ENCODE measurements at places on chromosomes 5 and 9.

DNA sequence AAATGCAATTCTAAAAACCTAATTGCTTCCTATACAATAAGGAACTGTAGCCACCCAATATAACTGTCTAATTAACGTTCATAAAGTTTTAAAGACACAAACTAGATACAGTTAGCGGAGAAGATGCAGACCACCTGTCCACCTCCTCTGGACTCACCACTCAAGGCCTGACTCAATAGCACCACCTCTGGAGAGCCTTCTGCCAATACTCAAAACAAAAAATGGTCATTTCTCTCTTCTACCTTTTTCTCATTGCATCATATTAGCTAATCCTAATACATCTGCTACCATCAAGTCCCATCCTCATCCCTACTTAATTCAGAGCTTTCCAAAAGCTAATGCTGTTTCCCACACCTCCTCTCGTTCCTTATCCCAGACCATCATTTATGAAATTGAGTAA lies 159.9 kb downstream of the MLLT3 start:
- DNase-seq, result no peak

DNA sequence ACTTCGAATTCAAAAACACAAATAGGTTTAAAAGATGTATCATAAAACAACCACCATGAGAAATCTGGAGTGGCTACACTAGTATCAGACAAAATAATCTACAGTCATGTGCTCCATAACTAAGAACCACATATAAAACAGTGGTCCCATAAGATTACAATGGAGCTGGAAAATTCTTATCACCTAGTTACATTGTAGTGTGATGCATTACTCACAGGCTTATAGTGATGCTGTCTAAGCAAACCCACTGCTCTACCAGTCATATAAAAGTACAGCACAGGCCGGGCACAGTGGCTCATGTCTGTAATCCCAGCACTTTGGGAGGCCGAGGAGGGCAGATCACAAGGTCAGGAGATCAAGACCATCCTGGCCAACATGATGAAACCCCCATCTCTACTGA lies 160.1 kb downstream of the ROR2 start:
- DNase-seq, result no peak

DNA sequence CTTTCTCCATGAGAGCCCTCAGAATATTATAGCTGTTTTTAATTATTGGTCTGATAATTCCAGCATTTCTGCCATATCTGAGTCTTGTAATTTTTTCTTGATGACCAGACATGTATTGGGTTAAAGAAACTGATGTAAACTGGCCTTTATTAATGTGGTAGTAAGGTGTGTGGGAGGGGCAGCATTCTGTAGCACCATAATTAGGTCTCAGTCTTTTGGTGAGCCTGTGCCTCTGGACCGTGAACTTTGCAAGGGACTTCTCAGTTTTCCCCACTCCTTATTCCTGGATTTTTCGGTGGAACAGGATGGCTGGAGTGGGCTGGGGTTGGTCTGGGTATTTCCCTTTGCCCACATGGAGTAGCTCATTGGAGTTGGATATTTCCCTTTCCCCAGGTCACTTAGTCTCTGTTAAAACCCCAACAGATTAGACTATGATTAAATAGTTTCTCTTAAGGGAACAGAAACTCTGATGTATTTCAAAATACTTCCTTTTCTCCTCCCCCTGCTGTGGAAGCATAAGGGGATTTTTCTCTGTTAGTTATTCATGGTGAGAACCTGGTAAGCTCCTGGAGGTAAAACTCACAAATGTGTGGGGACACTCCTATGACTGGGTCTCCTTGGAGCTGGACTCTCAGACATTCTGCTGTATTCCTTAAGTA lies 52.4 kb downstream of the FSD1L start:
- no peak for DNase-seq

- no peak for DNase-seq
These were observed 128.1 kb upstream of the SLIT3 start for GRCh38 chr5:169429044-169429443.

DNA sequence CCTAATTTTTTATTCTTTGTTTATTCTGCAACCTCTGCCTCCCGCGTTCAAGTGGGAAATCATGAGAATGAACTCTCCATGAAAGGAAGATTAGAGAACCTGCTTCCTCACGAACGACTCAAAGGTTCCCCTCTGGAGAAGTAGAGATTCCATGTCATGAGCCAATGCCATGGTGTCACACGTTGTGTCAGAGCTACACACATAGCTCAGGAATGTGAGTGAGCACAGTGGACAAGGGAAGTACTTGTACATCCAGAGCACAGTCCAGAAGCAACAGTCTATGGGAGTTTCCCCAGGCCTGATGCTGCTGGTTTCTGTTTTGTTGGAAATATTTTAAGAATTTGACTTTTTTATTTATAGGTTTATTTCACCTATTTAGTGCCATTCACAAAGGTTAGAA lies 26.8 kb upstream of the PPP2CA start:
- no peak for DNase-seq

DNA sequence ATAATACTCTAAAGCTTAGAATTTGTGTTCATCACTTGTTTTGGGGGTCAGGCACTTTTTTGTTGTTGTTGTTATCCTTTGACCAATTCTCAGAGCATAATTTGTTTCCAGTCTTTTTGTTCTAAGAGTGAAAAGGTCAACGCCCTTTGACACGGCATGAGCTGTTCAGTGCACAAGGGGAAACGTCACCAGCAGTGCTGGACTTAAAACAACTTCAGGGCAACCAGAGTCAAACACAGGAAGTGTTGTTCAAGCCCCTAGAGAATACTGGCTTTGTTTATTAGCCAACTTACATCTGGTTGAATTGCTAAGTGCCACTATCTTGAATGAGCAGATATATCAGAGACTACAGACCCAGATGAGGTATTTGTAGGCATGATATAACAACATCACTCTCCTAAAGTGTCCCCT lies 368.9 kb downstream of the TMEM161B start:
- DNase-seq, result no peak

DNA sequence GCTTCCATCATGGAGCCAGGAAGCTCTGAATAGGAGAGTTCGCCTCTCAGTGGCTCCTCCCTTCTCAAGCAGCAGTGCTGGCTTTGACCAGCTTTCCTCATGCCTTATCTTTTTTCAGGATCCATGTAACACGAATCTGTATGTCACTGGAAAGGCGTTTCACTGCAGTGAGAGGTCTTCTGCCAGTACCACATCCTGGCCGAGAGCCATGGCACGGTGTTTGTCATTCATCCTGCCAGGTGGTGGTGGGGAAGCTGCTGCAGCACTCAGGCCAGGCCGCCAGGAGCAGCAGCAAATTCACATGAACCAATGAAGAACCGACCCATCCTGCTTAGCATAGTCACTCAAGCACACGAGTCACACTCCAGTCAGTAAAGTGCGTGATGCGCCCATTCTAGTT lies 179.0 kb downstream of the FANCC start:
- DNase-seq, result no peak

DNA sequence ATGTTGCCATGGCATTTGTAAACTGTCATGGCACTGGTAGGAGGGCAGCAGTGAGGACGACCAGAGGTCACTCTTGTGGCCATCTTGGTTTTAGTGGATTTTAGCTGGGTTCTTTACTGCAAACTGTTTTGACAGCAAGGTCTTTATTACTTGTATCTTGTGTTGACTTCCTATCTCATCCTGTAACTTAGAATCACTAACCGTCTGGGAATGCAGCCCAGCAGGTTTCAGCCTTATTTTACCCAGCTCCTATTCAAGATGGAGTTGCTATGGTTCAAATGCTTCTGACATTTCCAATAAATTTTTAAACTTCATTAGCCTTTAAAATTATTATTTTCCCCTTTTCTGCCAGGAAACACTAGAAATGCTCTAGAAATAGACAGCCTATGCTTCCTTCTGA lies 839.1 kb downstream of the NR2F1-AS1 start:
- DNase-seq, result no peak

- no peak for DNase-seq
These were observed 40.7 kb upstream of the RNU6ATAC start for GRCh38 chr9:134204991-134205578.

GRCh38 chr9:112699230-112699629 lies 18.7 kb downstream of the INIP start:
- DNase-seq, result no peak

DNA sequence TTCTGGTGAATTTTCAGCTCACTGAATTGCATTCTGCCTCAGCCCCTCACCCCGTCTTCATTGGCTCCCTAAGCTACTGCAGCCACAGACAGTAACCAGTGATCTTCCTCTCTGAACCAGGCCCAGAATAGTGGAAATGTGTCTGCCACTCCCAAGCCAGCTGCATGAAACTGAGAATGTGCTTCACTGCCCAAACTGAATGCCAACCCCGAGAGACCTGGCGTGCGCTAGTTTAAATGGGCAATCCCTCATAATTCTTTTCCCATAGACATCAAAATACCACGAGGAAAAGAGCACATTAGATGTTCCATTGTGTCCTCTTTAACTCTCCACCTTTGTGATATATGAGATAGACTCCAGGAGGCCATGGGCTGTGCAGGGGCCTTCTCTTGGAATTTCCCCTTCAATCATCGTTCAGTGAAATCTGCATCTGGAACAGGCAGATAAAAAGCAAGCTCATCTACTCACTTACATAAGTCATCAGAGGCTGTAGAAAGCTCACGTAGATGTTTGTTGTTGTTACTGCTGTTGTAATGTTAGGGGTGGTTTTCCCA lies 320.2 kb downstream of the NFIB start:
- no peak for DNase-seq

GRCh38 chr9:7402334-7403027 lies 397.1 kb downstream of the DMAC1 start:
- DNase-seq, result no peak

- DNase-seq, result no peak
These were observed 398.1 kb downstream of the MAN2A1 start for GRCh38 chr5:110087829-110088228.

DNA sequence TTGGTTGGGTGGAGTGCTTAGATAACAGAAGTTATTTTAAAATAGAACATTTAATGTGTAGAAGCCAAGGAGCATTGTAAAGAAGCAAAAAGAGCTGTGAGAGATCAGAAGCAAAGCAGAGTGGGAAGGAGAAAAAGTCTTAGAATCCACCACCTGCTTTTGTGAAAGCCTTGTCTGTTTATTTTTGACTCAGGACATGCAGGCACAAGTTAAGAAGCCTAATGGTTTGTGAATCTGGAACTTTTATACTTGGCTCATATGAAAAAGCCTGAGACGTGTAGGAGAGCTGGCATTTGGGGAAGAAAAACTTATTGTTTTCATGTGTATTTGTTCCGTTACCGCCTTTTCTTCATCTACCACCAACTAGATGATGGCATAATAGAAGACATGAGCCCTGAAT lies 38.5 kb upstream of the ITGA2 start:
- DNase-seq, result no peak

- no peak for DNase-seq
These were observed 47.8 kb downstream of the PDE4D start for GRCh38 chr5:59845730-59846129.

DNA sequence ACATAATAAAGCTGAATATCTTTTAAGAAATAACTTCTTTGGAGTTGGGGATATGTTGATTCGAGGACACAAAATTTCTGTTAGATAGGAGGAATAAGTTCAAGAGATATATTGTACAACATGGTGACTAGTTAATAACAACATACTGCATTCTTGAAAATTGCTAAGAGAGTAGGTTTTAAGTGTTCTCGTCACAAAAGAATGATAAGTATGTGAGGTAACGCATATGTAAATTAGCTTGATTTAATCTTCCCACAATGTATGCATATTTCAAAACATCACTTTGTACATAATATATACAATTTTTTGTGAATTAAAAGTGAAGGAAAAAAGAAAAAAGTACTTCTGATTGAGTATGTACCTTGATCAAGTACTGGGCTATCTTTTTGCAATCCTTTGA lies 428.0 kb upstream of the TRPC7 start:
- DNase-seq, result no peak
